ENCODE measurements at places on chromosomes 7 and 10.

DNA sequence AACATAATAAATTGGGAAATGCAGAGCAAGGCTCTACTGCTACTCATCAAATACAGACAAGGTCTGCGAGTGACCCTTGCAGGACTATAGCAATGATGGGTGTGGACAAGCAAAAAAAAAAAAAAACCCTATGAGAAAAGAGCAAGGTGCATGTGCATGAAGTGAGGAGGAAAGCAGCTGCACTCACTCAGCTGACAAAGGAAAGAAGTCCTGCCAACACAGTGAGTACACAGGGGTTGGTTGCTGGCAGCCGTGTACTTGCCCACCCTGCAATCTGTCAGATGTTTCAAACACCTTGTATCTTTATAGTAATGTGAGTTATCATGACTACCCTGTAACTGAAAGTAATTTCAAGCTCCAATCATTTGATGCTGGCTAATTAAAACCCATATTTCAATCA, 20.5 kb downstream of the CHCHD3 start:
- DNase-seq: no peak

DNA sequence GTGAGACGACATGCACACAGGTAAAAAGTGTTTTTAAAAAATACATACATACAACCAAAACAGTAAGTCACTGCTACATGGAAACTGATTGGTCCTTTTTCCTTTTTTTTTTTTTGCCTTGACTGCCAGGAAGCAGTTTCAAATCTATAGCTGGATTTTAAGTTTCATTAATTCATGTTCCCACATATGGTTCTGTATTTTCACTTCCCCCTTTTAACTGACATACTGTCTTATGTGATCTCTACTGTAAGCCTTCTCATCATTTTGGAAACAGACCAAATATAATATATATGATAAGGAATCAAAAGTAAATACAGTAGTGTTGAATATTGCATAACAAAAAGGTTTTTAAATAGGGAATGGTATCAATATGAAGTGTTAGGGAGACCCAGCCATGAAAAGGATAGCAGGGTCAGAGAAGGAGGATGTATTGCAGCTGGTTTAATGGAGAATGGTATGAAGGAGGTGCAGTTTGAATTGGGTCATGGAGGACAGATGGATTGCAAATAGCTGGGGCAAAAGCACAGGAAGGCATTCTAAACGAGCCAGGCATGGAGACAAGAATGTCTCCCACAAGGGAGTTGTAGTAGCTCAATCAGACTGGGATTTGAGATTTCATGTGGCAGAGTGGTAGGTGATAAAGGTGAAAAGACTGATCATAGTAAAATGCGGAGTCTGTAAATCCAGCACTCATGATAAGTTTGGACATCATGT, 5.4 kb downstream of the CAV1 start:
- DNase-seq: no peak

DNA sequence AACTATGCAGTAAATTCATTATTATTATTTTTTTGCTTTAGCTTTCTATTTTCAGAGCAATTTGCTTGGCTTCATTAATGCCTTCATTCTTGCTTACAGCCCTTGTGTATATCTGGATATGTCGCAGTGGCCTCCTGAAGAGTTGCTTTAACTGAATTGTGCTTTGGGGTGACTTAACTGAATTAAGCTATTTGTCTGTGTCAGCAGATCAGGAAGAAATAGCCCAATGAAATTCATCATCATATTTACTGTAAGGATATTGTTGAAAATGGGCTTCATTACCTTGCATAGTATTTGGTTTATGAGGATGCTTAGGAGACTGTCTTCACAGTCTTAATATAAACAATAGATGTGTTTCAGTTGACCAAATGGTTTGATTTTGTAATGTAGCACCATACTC, 59.7 kb upstream of the PIP4K2A start:
- no peak for DNase-seq

DNA sequence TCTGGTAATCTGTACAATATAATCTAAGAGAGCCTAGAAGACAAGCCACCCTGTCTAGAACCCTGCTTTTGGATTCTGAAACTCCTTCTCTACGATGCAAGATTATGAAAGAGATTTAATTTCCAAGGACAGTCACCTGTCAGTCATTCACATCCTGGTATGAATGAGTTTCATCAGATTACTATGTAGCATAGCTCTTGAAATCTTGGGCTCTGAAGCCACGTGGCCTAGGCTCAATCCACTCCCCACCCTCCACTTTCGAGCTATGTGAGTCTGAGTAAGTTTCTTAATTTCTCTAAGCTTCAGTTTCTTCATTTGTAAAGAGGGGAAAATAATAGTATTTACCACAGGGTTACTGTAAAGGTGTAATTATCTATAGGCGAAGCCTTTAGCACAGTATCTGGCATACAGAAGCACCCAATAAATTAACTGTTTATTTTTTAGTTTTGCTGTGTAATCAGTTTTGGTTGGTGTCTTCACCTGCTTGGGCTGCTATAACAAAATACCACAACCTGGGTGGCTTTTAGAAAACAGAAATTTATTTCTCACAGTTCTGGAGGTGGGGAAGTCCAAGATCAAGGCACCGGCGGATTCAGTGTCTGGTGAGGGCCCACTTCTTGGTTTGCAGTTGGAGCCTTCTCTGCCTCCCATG, 71.3 kb downstream of the MYOF start:
- no peak for DNase-seq

- no peak for DNase-seq
Observed at GRCh38 chr10:77798940-77799339, 127.6 kb downstream of the DLG5 start.

DNA sequence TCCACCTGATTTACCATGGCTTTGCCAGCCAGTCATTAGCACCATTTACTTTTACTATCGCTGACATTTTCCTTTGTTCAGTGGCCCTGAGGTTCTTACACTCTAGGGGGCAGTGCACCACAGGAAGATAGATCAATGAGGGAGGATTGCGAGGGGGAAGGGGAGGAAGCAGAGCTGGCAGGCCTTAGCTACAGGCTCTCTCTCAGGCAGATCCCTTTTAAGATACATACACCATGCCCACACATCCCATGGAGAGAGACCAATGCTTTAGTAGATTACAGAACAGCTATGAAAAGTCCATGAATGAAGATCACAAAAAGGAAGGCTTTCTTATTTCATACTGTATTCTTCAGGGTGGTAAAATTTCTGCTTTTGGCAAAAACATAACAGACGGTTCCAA, 47.4 kb downstream of the DENND11 start:
- DNase-seq: peak; percentile 94

GRCh38 chr10:88064608-88065382, 201.4 kb downstream of the PTEN start:
- peak; percentile 83 for DNase-seq

GRCh38 chr10:61164458-61165160, 220.6 kb upstream of the RHOBTB1 start:
- peak; percentile 41 for DNase-seq

DNA sequence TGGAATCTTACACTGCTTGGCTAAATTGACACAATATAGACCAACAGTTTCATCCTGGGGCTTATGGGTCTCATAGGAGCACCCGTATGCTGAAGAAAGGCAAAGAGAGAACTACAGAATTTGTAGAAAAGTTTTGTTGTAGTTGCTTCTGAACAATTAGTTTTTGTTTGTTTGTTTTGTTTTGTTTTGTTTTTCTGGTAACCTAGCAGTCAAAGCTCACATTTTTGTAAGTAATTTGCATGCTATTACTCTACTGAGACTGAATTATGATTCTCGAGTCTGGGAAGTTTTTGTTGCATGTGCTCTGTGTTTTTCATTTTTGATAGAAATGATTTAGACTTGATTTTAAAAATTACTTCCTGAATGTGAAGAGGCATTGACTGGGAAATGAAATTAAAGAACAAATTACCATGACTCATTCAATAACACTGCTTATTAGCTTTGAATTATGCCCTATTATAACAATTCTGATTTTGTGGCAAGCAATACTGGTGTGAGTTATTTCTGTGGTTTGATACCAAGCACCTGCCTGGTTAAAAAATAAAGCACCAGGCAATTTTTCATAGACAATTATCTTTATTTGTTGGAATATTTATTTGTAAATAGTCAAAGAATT, 438 bp downstream of the LSMEM1 start:
- DNase-seq: no peak

- peak; percentile 69 for DNase-seq
Observed at GRCh38 chr10:79473496-79474095, 28.2 kb upstream of the ZCCHC24 start.

DNA sequence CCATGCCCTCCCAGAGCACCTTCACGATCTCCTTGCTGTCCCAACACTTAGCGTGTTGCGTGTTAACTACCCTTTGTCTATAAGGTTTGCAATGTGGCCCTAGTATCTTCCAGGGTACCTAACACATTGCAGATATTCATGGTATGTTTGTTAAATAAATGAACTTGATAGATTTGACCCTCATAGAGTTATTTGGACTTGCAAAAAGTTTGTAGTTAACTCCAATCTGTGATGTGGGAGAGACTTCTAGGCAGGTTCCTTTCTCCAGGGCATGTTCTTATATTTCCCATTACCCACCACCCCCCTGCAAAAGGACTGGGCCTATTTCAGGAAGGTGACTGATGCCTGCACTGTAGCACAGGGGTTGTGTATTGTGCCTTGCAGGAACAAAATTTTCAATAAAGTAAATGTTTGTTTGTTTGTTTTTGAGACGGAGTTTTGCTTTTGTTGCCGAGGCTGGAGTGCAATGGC, 612 bp downstream of the HILPDA start:
- DNase-seq: peak; percentile 20

DNA sequence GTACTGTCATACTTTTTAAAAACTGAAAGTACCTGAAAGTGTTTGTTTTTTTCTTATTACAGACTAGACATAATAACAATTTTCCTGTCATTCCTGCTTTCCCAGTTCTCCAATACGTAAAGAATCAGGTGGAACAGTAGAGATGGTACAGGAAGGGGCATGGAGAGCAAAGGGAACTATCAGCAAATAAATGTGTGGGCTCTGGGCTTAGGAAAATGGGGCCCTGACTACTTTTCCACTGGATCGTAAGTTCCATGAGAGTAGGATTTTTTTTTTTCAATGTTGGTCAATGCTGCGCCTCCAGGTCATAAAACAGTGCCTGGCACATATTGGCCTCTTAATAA, 15.2 kb upstream of the FAS start:
- no peak for DNase-seq

- DNase-seq: peak; percentile 44
Observed at GRCh38 chr10:97550336-97551149, 22.0 kb upstream of the ANKRD2 start.

DNA sequence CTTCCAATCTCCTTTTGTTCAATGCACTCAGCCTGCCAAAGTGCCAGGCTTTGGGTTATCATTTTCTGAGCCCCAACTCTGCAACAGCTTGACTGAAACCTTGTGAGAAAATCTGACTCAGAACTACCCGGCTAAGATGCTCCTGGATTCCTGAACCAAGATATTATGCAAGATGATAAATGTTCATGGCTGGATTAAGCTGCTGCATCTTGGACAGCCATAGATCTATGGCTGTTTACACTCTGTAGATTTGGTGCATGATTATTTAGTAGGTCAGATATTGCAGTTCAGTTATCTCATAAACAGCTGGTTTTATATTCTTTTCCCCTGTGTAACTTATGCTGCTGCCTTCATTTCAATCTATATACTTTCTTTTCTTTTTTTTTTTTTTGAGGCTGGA, 243.5 kb downstream of the GATA3 start:
- no peak for DNase-seq

DNA sequence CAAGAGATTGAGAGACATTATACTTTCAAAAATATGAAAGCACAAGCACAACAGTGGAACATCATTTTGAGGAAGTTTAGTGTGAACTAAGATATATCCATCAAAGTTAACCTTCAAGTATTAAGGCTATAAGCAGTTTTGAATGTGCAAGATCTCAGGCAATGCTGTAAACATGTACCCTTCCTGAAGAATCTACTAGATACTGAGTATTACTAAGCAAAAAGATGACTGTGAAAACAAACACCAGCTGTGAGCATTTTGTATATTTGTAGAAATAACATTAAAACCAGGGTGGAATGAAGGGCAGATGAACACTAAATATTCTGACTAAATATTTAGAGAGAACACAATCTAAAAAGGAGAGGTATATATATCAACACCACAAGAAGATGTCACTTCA, 41.3 kb upstream of the ADRA2A start:
- DNase-seq: no peak

DNA sequence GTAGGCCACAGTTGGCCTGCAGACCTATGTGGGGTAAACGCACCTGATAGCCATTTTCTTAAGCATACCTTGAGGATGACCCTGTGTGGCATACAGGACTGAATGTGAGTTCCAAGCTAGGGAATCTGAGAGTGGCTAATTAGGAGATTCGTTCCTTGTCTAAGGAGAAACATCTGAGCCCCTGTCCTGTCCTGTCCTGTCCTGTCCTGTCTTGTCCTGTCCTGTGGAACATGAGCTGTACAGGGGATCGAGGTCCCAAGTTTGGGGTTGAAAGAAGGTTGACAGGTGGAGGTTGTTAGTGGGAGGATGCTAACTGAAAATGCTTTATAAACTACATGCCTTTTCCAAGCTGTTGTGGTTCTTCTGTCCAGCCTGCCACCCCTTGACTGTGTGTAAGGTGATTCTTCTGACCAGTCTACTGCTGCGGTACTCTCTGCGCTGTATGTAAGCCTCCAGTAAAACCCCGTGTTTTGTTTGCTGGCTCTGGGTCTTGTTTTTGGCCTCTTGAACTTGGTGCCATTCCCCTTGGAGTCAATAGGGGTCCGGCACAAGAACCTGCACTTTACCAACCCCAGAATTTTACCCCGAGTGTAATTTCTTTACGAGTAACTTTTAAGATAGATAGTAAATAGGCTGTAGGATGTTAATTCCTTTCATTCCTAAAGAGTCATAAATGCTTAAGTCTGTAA, 26.4 kb downstream of the ZNRF2 start:
- no peak for DNase-seq

- DNase-seq: no peak
Observed at GRCh38 chr10:102650655-102651454, 6.6 kb downstream of the TRIM8 start.

GRCh38 chr10:27158421-27158820, 3.3 kb downstream of the MASTL start:
- DNase-seq: no peak
